Ascending aorta (tissue), 2 donors: ENCODE measurements at places on chromosomes 2 and 18. TPM values are rescaled to one million over a fixed set of nuclear protein-coding genes. Genes with fewer than 3 reads are reported as not detected.

- no peak overlapping the region for H3K27ac ChIP-seq
- H3K36me3 ChIP-seq, result peaks cover 4% of the 10 kb centered on the region
- no peak overlapping the region for H3K4me3 ChIP-seq
- peaks cover 19% of the 10 kb centered on the region for H3K4me1 ChIP-seq
Observed at GRCh38 chr2:197137231-197137630, 173.3 kb downstream of the ANKRD44 start.

- H3K4me3 ChIP-seq, result no peak overlapping the region
- no peaks in the 10 kb centered on the region for H3K27me3 ChIP-seq
- DNase-seq, result no peak
- H3K27ac ChIP-seq, result no peak overlapping the region
Observed at GRCh38 chr18:55501579-55501978, 86.4 kb downstream of the TCF4 start.

GRCh38 chr18:11578799-11579198, 30.6 kb upstream of the SLC35G4 start:
- DNase-seq, result no peak
- no peaks in the 10 kb centered on the region for H3K27me3 ChIP-seq
- H3K36me3 ChIP-seq, result no peaks in the 10 kb centered on the region
- H3K27ac ChIP-seq, result no peak overlapping the region
- no peak overlapping the region for H3K4me3 ChIP-seq

DNA sequence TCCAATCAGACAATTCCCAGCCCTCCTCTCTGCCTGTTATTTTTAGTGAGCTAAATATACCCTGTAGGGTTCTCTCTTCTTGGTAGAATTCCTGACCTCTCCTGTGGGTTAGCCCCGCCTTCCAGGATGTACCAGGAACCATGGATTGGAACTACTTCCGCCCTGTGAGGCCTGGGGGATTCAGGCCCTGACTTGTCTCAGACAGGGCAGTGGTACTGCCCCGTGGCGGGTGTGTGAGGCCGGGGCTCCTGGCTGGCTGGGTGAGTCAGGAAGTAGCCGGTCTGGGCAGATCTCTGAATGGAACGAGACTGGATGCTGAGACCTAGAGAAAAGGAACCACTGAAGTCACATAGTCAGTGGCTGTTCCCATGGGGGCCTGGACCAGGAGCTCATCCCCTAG, 50.5 kb downstream of the DYSF start:
- H3K4me1 ChIP-seq, result peaks cover 14% of the 10 kb centered on the region
- no peaks in the 10 kb centered on the region for H3K27me3 ChIP-seq
- DNase-seq, result no peak
- no peak overlapping the region for H3K4me3 ChIP-seq

DNA sequence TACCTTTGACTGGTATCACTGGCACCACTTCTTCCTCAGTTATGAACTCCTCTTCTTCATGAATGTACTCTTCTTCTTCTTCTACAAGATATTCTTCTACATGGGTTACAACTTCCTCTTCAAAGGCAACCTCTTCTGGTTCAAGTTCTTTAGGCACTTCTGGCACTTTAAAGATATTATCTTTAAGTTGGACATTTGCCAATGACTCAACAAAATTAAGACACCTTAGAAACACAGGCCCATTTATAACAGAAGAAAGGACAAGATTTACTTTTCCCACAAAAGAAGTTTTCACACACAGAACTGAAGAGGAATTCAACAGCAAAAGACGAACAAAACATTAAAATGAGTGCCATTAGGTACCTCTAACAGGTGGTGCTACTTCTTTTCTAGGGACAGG, 127.3 kb downstream of the TTN start:
- no peaks in the 10 kb centered on the region for H3K36me3 ChIP-seq
- no peaks in the 10 kb centered on the region for H3K27me3 ChIP-seq
- DNase-seq, result no peak
- no peak overlapping the region for H3K4me3 ChIP-seq

- no peak overlapping the region for H3K27ac ChIP-seq
- no peaks in the 10 kb centered on the region for H3K27me3 ChIP-seq
- H3K36me3 ChIP-seq, result no peaks in the 10 kb centered on the region
- no peak for DNase-seq
Observed at GRCh38 chr2:214410128-214410775, 602 bp upstream of the VWC2L start.

- H3K27me3 ChIP-seq, result no peaks in the 10 kb centered on the region
- no peak overlapping the region for H3K27ac ChIP-seq
- no peak overlapping the region for H3K4me3 ChIP-seq
- H3K4me1 ChIP-seq, result no peaks in the 10 kb centered on the region
- DNase-seq, result no peak
Observed at GRCh38 chr18:53994016-53994415, 230.5 kb downstream of the MBD2 start.

DNA sequence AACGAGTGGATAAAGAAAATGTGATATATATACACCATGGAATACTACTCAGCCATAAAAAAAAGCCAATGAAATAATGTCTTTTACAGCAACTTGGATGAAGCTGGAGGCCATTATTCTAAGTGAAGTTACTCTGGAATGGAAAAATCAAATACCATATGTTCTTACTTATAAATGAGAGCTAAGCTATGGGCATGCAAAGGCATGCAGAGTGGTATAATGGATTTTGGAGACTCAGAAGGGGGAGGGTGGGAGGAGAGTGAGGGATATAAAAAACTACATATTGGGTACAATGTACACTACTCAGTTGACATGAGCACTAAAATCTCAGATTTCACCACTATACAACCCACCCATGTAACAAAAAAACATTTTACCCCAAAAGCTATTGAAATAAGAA, 1.7 kb upstream of the MSGN1 start:
- no peak overlapping the region for H3K4me3 ChIP-seq
- H3K27ac ChIP-seq, result no peak overlapping the region
- no peaks in the 10 kb centered on the region for H3K36me3 ChIP-seq
- no peaks in the 10 kb centered on the region for H3K4me1 ChIP-seq
- no peak for DNase-seq
- no peaks in the 10 kb centered on the region for H3K27me3 ChIP-seq

- H3K4me3 ChIP-seq, result no peak overlapping the region
- peak overlapping the region; percentile 68 for H3K27ac ChIP-seq
- no peak for DNase-seq
Observed at GRCh38 chr2:129296396-129296795, 683.1 kb upstream of the RAB6C start.

GRCh38 chr2:129189617-129190319, 789.7 kb upstream of the RAB6C start:
- no peak overlapping the region for H3K4me3 ChIP-seq
- no peaks in the 10 kb centered on the region for H3K36me3 ChIP-seq
- H3K4me1 ChIP-seq, result no peaks in the 10 kb centered on the region
- DNase-seq, result no peak
- no peaks in the 10 kb centered on the region for H3K27me3 ChIP-seq

DNA sequence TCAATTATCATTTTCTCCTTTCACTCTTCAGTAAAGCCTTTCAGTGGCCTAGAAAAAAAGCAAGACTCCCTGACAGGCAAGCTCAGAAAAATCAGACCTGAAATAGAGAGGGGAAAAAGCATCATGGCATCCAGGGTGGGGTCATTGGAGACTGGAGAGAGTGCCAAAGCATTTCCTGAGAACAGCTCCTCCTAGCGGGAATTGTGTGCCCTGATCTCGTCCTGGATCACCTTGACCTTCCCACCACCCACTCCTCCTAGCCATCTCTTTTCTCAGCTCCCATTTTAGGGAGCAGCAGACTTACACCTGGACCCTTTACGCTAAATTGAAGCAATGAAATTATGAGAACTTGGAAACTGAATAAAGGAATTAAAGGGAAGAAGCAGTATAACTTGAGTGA, 176.6 kb downstream of the VWC2L start:
- H3K4me1 ChIP-seq, result no peaks in the 10 kb centered on the region
- no peak overlapping the region for H3K27ac ChIP-seq
- H3K27me3 ChIP-seq, result no peaks in the 10 kb centered on the region
- no peak for DNase-seq

Gene PAX8
- total RNA-seq, result 0.11 TPM

Gene ADGRF3
- total RNA-seq, result not detected

Gene FOXD4L1
- total RNA-seq, result not detected

Gene ABCA12
- not detected for total RNA-seq

Gene MYO7B
- total RNA-seq, result 1.3 TPM
